ENCODE measurements at places on chromosomes 6 and 20. TPM values are rescaled to one million over a fixed set of nuclear protein-coding genes. Genes with fewer than 3 reads are reported as not detected.

ARFGEF2 gene
- 78.8 TPM for total RNA-seq

PKHD1 gene
- 3.3 TPM for total RNA-seq

PRR18 gene
- 0.95 TPM for total RNA-seq

DNA sequence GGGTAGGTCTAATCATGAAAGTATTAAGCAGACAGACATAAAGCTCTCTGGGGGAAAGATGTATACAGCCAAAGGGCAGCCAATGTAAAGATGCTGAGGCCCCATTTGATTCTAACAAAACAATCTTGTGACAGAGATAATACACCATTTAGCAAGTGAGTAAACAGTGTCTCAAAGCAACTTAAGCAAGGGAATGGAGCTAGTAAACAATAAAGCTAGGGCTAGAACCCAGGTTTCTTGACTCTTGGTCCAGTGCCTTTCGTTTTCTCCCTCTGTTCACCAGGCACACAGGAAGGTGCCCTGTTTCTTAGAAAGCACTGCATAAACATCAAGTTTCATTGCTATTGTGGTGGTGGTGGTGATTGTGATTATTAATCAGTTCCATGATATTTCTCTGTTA, 5.1 kb downstream of the ELOVL2 start:
- no peak for DNase-seq
- H3K27me3 ChIP-seq = no peaks in the 10 kb centered on the region
- H3K36me3 ChIP-seq = no peaks in the 10 kb centered on the region

DNA sequence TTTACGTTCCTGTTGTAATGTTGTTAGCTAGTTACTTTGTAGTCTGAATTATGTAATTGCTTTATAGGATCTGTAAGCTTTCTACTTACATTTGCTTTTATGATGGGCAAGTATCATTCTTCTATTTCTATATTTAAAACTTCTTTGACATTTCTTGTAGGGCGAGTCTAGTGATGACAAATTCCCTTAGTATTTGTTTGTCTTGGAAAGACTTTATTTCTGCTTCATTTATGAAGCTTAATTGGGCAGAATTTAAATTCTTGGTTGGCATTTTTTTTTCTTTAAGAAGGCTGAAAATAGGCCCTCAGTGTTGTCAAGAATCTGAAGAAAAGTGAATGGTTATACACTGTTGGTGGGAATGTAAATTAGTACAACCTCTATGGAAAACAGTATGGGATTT, 506.3 kb downstream of the TENT5A start:
- no peak overlapping the region for H3K4me3 ChIP-seq
- no peaks in the 10 kb centered on the region for H3K36me3 ChIP-seq
- no peaks in the 10 kb centered on the region for H3K27me3 ChIP-seq
- no peak for DNase-seq
- H3K4me1 ChIP-seq = no peaks in the 10 kb centered on the region
